Stimulated activated CD8-positive, alpha-beta memory T cell treated with anti-CD3 and anti-CD28 coated beads, Interleukin-4, amount 100 ng/mL, for 24 hours (primary cell): ENCODE measurements at places on chromosomes 6 and 20.

DNA sequence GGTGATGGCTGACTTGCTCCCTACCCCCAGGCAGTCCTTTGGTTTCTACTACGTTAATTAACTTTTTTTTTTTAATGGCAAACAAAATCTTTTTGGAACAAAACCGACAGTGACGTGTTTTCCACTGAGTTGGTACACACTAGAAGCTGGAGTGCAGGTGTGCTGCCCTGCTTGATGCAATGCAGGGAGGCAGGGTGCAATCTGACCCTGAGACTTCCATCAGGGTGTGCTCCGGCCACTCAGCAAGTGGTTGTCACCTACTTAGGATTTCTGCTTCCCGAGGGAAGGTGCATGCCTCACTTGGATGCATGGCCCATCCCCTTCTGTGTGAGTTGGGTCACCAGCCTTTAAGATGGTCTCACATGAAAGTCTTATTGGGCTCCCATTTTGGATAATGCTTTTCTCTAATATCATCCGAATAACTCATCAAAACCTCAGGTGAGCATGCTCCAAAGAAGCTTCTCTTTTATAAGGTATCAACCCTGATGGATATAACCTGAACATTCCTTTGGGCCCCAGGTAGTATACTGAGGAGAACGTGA, 14.0 kb downstream of the RREB1 start:
- no peak for DNase-seq

GRCh38 chr20:41287327-41287726, 30.2 kb downstream of the ZHX3 start:
- DNase-seq = no peak

- DNase-seq = no peak
Observed at GRCh38 chr20:37968841-37969401, 64.3 kb downstream of the TTI1 start.

GRCh38 chr20:62430866-62431447, 3.6 kb upstream of the RBBP8NL start:
- no peak for DNase-seq

- DNase-seq = no peak
Observed at GRCh38 chr6:100592929-100593328, 128.2 kb upstream of the SIM1 start.

DNA sequence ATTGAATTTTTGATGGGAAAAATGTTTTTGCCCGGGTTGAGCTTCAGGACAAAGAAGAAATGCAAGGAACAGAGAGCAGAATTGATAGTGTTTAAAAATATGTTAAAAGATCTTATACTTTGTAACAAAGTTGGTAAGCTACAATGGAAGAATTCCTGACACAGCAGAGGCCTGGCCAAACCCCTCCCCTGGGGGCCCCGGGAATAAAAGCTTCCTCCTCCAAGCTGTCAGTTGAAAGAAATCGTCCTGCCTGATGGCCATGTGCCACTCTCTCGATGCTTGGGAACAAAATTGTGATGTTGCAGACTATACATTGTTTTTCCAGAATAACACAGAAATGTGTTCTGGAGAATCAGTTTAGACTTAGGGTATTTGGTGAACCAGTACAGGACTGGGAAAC, 14.2 kb upstream of the TOX2 start:
- DNase-seq = no peak

DNA sequence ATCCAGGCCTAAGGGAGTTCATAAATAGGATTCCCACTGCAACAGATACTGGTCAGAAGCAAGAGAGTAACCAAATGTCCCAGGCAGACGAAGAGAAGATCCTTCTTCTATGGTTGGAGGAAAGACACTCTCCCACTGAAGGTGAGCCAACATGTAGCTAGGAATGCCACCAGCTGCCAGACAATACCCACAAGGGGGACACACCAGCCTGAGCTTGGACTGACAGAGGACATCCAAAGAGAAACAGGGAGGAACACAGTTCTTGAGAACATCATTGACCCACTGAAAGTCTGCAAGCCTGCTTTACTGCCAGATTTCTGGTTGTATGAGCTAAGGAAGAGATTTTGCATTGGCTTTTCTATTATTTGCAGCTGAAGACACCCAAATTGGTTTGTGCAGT, 80.1 kb downstream of the PXDC1 start:
- no peak for DNase-seq

DNA sequence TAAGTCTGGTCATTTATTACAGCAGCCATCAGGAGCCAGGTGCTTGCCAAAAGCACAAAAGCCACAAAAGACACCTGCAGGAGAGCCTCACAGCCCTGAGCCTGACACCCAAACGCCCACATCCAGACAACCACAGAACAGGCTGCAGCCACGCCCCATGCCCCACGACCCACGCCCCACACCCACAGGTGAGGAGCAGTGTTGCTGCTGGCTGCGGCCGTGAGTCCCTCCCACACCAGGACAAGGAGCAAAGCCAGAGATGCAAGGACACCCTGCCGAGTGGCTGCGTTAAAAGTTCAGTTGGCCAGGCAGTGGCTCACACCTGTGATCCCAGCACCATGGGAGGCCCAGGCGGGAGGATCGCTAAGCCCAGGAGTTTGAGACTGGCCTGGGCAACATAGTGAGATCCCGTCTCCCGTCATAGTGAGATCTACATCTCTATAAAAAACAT, 43.0 kb downstream of the SLC2A4RG start:
- DNase-seq = no peak

GRCh38 chr6:32865724-32866443, 11.9 kb downstream of the PSMB9 start:
- no peak for DNase-seq

- no peak for DNase-seq
Observed at GRCh38 chr6:34570066-34570833, 14.1 kb upstream of the SPDEF start.

DNA sequence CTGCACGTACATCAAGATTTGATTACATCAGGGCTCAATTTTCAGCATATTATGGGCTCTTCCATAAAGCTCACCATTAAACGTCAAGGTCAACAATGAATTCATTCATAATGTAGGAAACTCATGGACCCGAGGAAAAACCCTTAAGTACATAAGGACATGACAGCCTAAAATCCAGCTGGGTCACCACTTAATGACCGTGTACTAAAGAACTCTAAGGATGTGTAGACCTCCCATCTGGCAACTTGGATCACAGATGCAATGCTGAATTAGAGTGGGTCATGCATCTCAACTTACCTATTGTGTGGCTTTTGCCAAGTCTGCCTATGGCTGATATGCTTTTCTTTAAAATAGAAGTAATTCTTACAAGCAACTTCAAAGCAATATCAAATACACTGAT, 26.7 kb upstream of the DEFB112 start:
- DNase-seq = no peak

GRCh38 chr6:10852361-10852960, 14.1 kb upstream of the MAK start:
- DNase-seq = no peak

DNA sequence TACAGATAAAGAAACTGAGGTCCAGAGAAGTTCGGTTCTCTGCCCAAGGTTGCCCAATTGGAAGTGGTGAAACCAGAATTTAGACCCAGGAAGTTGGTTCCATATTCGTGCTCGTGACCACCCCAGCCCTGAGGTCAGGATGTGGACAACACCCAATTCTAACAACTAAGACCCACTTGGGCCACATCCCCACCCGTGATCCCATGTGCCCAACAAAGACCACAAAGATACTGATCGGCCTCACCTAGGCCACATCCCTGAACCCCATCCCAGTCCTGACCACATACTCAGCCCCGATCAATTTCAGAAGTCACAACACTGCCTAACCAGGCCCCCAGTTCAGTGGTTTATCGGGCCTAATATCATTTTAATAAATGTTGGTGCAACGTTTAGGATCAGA, 138.4 kb downstream of the PREX1 start:
- DNase-seq = no peak

- DNase-seq = no peak
Observed at GRCh38 chr20:48816282-48817205, 11.3 kb downstream of the PREX1 start.

DNA sequence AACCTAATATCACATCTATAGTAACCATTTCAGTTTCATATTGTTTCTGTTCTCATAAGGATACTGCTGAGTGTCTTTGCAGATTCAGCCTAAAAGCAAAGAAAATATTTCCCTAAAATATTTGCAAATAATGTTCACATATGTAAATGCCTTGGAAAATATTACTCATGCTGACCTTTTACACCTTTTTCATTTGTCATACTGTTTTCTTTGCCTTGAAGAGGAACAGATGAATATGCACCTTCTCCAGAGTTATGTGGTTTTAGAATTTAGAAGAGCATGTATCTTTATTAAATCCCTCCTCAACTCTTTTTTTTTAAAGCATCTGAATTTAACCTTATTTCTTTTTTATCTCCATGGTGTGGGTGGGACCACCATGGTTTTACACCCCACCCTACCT, 32.5 kb downstream of the NDUFAF5 start:
- DNase-seq = no peak

DNA sequence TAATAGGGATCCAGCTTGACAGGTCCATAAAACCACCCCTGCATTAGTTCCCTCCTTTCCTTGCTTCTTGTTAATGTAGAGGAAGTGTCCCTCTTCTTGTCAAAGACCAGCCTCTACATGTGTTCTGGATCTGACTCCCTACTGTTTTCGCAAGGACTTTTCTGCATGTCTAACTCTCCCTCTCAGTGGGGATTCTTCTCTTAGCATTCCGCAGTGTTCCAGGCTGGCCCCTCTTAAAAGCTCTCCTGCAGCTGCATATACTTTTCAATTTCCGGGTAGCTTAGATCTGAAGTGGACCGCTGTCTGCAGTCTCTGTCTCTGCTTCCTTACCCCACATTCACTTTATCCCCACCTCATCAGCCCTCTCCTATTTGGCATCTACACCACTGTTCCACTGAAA, 96.1 kb upstream of the MAN1A1 start:
- no peak for DNase-seq

DNA sequence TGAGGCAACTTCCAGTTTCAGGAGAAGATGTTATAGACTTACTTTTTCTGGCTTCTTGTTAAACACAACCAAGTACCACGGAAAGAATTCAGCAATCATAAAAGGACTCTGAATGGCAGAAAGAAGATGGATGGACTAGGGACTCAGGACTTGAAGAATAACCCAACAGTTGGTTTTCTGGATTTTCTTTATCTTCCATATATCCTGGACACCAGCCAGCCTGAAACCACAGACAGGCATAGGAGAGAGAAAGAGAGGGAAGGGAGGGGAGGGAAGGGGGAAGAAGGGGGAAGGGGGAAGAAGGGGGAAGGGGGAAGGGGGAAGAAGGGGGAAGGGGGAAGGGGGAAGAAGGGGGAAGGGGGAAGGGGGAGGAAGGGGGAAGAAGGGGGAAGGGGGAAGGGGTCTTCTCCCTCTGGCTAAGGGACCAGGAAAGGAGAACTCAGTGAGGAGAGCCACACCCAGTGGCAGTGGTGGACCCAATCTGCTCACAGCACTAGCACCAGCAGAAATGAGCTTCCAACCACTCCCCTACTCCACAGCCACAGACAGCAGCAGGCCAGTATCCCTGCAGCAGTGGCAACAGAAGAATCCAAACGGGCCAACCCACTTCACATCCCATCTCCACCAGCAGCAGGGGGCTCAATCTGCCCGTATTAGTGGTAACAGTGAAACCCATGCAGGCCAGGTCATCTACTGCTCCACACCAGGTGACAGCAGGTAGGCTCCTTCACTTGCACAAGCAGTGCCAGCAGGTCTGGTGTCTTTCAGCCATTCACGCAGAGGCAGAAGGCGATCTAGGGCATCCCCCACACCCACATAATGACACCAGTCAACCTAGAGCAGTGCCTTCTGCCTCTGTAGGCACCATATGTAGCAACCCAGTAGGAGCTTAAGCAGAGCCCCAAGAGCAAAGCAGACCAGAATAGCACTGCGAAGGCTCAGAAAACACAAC, 78.6 kb downstream of the TRMT6 start:
- DNase-seq = no peak

DNA sequence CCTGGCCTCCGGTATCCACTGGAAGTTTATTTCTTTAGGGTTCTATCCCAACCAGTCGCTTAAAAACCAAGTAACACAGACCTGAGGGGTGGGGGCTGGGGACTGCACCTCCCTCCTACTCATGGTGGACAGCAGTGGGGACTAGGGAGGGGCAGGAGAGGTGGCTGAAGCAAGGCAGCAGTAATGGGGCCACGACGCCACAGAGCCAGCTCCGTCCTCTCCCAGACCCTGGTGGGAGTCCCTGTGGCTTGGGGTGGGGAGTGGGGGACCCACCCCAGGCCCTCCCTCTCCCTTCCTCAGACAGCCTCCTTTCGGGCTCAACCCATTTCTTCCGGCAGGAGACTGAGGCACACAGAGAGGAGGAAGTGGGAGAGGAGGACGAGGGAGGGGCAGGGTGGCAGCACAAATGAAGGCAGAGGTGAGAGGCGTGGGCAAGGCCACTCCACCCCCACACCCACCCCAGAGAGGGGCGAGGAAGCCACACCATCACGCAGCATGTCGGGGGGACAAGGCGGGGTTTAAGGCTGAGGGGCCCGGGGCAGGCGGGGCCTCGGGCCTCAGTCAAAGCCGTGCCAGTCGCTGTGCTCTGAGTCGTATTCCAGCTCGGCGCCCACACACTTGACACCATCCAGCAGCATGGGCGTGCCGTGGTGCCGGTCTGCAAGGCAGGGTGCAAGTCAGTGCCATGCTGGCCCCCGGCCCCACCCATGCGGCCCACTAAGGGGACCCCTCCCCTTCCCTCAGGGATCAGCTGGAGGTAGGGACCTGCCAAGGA, 13.9 kb downstream of the ADISSP start:
- DNase-seq = no peak

- DNase-seq = no peak
Observed at GRCh38 chr20:17995967-17996819, 27.4 kb downstream of the MGME1 start.
